ENCODE measurements at places on chromosomes 1 and 21. TPM values are rescaled to one million over a fixed set of nuclear protein-coding genes. Genes with fewer than 3 reads are reported as not detected.

Gene SAMD13
- total RNA-seq = 0.89 TPM

DNA sequence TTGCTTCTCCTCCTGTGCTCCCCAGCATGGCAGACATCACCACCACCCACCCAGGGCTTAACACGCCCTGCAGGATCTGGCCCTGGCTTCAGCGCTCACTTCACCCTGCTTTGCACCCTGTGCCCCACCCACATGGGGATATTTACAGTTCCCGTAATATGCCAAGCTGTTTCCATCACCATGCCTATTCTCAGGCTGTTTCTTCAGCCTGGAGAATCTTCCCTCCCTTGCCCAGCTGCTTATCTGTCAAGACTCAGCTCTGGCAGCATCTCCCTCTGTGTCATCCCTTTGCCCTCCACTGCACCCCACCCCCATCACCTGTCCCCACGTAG lies 3.6 kb upstream of the AHCYL1 start:
- no peak overlapping the region for H3K27ac ChIP-seq
- H3K27me3 ChIP-seq = no peaks in the 10 kb centered on the region
- no peak overlapping the region for H3K4me3 ChIP-seq

DNA sequence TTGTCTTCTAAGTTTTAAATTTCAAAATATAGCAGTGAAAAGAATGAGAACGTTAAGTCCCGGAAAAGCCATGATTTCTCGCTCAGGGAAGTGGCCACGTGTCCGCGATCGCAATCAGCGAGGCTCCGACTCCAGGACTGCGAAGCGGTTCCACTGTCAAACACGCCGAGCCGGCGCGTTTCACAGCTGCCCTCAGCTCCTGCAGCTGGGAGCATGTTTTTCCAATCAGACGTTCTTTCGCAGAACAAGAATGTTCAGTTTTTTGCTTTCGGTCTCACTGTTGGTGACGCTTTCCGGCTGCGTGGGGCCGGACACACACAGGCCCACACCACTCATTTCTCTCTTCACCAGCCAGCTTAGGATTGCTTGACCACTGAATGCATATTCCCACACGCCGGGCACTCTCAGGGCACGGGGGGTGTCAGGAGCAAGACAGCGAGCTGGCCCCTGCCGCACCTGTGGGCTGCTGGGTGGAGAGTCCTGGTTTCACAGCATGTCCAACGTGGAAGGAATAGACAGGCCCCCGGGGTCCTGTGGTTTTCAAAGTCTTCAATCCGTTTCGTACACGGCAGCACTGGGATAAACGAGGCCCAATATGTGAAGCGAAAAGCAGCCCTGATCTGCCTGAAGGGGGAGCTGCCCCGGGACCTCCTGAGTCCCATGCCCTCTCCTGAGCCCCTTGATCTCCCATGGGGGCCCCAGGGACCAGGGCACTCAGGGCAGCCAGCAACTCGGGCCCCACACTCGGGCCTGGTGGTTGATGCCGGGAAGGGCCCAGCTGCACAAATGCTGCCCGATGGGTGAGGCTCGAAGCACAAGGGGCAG lies 47.3 kb upstream of the COL18A1 start:
- peak overlapping the region; percentile 5 for H3K27ac ChIP-seq
- H3K4me3 ChIP-seq = no peak overlapping the region
- no peak for DNase-seq
- H3K27me3 ChIP-seq = no peaks in the 10 kb centered on the region
- H3K36me3 ChIP-seq = no peaks in the 10 kb centered on the region
- peaks cover 4% of the 10 kb centered on the region for H3K4me1 ChIP-seq

DNA sequence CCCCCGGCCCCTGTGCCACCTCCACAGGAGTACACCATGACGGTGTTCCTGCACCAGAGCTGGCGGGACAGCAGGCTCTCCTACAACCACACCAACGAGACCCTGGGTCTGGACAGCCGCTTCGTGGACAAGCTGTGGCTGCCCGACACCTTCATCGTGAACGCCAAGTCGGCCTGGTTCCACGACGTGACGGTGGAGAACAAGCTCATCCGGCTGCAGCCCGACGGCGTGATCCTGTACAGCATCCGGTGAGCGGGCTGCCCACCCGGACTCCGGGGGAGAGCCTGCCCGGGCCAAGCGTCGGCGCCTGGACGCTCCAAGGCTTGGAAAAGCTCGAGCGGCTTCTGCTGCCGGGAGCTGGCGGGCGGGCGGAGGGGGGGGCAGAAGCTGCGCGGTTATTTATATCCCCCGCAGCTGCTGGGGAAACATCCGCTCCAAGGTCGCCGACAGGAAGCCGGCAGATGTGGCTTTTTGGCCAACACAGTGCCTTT lies 6.4 kb downstream of the GABRD start:
- H3K27ac ChIP-seq = peak overlapping the region; percentile 33
- H3K4me3 ChIP-seq = no peak overlapping the region
- no peaks in the 10 kb centered on the region for H3K4me1 ChIP-seq
- DNase-seq = peak; percentile 60
- no peaks in the 10 kb centered on the region for H3K36me3 ChIP-seq
- H3K27me3 ChIP-seq = peaks cover under 1% of the 10 kb centered on the region

GRCh38 chr1:115717541-115717940 lies 51.0 kb downstream of the CASQ2 start:
- no peak overlapping the region for H3K4me3 ChIP-seq
- no peaks in the 10 kb centered on the region for H3K36me3 ChIP-seq
- no peak overlapping the region for H3K27ac ChIP-seq
- H3K4me1 ChIP-seq = no peaks in the 10 kb centered on the region
